ENCODE measurements at places on chromosomes 11 and 22.

GRCh38 chr11:128709402-128709801 lies 15.5 kb downstream of the FLI1 start:
- DNase-seq = peak; percentile 87

- no peak for DNase-seq
Observed at GRCh38 chr11:67006029-67006884, 16.7 kb upstream of the SYT12 start.

DNA sequence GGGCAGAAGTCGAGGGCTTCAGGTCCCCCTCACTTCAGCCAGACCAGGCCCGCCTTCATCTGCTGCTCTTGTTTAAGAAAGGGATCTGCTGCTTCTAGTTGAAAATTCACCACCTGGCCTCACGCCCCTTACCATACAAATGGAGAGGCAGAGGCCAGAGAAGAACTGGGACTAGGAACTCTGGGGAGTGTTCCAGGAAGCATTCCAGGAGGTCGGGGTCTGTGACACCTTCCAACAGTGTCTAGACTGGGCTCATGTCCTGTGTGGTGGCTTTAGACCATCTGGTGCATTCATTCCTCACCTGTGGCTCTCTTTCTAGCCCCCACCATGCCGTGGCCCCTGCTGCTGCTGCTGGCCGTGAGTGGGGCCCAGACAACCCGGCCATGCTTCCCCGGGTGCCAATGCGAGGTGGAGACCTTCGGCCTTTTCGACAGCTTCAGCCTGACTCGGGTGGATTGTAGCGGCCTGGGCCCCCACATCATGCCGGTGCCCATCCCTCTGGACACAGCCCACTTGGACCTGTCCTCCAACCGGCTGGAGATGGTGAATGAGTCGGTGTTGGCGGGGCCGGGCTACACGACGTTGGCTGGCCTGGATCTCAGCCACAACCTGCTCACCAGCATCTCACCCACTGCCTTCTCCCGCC lies 12.3 kb downstream of the TSKU start:
- no peak for DNase-seq

- peak; percentile 22 for DNase-seq
Observed at GRCh38 chr22:44550711-44551491, 52.9 kb upstream of the RTL6 start.

DNA sequence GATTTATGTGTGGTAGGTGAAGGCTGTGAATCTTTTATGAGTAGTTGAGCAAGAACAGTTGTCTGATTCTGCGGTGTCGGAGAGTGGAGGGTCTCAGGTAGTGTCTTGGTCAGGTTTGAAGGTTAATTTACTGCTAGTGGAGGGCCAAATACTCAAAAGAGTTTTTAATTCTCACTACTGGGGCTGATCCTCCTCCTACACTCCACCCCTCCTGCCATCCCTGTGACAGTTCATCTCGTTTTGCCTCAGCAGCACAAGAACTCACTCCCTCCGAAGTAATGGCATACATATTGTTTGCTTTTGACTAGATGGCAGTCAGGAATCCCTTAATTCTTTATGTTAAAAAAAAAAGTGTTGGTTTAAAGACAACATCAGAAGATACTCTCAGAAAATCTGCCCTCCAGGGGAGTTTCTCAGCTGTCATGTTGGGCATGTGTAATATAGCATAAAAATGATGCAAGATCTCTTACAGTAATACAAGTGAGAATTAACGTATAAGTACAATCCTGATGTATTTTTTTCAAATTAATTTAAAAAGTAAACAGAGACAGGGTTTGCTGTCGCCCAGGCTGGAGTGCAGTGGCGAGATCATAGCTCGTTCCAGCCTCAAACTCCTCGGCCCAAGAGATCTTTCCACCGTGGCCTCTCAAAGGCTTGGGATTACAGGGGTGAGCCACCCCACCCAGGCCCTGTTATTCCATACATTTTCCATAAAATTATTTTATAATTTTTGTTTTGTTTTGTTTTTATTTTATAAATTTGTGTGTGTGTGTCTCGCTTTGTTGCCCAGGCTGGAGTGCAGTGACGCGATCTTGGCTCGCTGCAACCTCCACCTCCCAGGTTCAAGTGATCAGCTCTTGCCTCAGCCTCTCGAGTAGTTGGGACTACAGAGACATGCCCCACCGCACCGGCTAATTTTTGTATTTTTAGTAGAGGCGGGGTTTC lies 1.3 kb downstream of the FAR1 start:
- DNase-seq = no peak

DNA sequence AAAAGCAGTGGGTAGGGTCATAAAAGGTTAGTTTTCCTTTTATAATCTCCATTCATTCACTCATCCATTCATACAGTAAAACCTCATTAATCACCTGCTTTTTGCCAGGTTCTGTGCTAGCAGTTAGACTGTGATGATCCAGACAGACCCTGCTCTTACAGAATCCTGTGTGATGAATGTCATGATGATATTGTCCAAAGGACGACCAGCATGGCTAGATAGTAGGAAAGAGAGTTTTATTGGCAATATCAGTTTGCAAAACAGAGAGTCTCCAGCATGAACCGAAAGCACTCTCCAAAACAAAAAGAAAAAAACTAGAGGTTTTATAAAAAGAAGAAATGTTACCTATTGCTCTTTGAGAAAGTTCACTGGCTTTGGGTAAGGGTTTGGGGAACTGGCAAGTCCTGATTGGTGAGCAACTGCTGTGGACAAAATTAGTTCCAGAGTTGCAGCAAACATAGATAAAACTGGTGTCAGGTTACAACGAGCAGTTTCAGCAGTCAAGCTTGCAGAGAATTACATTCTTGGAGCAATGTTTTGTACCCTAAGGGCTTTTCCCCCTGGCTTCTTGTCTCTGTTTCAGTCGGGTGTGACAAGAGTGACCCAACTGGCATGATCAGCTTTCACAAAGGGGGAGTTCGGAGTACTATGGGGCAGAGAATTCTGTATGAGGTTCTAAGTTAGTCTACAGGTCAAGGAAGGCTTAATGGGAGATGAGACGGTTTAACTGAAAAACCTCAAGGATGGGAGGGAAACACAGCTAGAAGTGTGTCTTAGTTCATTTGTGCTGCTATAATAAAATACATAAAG lies 58.3 kb downstream of the HSD17B12 start:
- DNase-seq = peak; percentile 80

DNA sequence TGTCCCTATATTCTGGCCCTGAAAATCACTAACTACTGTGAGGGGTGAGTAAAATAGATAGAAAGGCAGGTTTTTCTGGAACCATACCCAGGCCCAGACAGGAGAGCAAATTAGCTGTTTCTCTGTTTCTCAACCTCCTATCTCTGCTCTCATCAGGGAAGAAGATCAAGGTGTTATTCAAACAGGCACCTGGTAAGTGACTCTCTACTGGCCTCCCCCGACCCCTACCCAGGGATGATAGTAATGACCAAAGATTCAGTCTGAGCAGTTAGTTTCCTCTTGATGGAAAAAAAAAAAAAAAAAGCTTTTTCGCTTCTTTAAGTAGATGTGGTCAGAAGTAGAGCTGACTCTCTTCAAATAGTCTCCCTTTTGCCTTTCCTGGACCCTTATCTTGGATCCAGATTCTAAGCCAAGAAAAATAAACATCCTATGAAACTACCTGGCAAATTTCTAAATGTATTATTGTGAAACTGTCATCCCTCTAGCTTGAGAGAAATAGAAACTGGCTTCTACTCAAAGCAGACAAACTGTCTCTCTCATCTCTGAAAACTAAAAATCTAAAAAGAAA lies 9.9 kb downstream of the LRRC4C start:
- no peak for DNase-seq

- no peak for DNase-seq
Observed at GRCh38 chr22:23833911-23834317, 4.9 kb downstream of the DERL3 start.

- DNase-seq = no peak
Observed at GRCh38 chr11:86481399-86481798, 106.7 kb downstream of the CCDC81 start.

- DNase-seq = peak; percentile 77
Observed at GRCh38 chr22:44735518-44736428, 16.6 kb upstream of the ARHGAP8 start.

GRCh38 chr11:131471976-131472375 lies 101.6 kb downstream of the NTM start:
- DNase-seq = peak; percentile 16

DNA sequence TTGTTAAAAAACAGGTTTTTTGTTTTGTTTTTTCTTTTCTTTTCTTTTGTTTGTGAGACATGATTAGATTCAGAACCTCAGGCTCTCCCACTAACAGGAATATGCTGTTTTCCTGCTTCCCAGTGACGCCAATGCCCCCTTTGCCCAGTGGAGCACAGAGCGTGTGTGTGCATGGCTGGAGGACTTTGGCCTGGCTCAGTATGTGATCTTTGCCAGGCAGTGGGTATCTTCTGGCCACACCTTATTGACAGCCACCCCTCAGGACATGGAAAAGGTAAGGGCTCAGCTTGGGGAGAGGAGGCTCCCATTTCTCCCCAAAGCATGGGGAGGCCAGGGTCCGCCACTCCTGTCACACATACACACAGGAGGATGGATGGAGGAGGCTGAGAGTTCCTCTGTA lies 25.0 kb downstream of the CYB5R2 start:
- DNase-seq = no peak

DNA sequence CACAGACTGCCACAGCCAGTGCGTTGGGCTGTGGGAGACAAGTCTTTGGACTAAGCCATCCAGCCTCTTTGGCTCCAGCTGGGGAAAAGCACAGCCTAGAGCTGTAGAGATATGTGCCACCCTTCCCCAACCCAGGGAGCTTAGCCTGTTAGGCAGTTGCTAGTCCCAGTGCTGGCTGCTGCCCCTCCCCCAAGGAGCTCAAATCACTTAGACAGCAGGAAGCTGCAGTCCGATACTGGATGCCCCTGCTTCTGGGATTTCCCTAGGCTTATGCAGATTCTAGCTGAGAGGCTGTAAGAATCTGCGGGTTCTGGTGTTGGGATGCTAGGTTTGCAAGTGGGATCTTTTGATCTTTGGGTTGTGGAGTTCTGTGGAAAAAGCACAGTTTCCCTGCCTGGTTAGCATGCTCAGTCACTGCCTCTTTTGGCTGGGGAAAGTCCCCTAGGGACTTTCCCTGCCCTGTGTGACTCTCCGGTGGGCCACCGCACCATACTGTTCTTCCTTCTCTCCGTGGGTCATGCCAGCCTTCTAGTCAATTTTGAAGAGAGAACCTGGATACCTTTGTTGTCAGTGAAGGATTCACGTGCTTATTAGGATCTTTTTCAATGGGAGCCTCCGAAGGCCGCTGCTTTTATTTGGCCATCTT lies 792.0 kb downstream of the KCNA4 start:
- DNase-seq = no peak

DNA sequence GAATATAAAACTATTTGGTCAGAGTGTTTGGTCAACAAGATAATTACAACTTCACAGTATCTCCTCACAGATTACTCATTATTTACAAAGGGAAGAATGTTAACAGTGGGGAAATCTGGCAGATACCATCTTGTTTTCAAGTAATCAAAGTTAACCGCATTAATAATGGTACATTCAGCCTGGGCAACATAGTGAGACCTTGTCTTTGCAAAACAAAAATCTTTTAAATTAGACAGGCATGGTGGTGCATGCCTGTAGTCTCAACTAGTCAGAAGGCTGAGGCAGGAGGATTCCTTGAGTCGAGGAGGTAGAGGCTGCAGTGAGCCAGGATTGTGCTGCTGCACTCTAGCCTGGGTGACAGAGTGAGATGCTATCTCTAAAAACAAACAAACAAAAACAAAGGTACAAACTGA lies 78.5 kb downstream of the ACER3 start:
- no peak for DNase-seq

DNA sequence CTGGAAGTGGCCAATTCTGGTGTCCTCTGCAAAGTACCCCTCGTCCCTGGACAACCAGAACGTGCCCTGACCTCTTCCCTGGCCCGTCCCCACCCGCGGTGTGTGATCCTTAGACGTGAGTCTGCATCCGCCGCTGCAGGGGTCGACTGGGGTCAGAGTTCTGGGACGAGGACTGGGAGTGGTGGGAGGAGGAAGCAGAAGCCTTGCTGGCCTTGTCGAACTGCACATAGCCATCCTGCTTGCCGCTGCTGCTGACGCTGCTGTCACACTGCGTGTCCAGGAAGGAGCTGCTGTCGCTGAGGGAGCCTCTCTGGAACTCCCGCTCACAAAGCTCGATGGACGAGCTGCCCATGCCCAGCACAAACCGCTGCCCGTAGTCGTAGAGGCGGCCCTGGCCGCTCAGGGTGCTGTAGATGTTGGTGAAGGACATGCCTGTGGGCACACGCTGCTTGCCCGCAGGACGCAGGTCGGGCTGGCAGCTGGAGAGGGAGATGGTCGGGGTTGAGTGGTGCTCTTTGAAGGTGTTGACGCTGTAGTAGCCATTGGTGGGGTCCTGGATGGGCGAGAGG lies 69.1 kb downstream of the ST3GAL4 start:
- DNase-seq = no peak

DNA sequence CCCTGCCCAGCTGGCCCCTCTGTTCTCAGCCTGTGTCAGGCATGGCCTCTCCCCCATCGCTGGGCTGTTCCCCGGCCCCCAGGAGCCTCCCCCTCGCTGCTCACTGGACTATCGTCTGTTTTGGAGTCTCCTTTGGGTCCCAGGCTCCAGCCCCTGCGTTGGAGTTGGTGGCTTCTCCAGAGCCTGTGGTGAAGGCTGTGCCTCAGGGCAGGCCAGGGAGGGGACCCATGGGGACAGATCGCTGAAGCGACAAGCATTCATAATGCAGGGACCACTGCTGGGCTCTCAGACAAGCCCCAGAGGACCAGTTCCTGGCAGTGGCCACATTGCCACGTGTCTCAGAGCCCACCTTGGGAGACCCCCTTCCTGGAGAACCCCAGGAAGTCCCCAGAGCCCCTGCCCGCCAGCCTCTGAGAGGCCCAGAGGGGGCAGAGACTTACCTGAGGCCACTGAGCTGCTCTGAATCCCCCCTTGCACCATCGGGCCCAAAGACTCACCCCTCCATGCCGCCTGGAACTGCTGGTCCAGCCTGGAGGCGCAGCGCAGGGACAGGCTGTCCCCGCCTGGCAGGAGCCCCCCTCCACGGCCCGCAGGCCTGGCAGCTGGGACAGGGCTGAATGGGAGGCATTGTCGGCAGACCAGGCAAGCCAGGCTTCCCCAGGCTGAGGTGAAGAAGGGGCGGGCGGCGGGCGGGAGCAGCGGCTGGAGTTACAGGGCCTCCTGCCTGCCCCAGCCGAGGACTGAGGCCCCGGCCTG lies at the start of gene CHADL:
TSS of gene CHADL (minus strand) at position 555 of the 756 bp plus-strand sequence. CDS start at position 505, 50 bp downstream.
- DNase-seq = peak; percentile 63

- DNase-seq = no peak
Observed at GRCh38 chr22:36455571-36456463, 25.6 kb downstream of the TXN2 start.

GRCh38 chr11:2887515-2888195 lies 2.1 kb upstream of the CDKN1C start:
- DNase-seq = no peak
